ENCODE measurements at places on chromosomes 6 and 20.

GRCh38 chr6:13593103-13593502 lies 18.7 kb downstream of the SIRT5 start:
- no peak for DNase-seq

DNA sequence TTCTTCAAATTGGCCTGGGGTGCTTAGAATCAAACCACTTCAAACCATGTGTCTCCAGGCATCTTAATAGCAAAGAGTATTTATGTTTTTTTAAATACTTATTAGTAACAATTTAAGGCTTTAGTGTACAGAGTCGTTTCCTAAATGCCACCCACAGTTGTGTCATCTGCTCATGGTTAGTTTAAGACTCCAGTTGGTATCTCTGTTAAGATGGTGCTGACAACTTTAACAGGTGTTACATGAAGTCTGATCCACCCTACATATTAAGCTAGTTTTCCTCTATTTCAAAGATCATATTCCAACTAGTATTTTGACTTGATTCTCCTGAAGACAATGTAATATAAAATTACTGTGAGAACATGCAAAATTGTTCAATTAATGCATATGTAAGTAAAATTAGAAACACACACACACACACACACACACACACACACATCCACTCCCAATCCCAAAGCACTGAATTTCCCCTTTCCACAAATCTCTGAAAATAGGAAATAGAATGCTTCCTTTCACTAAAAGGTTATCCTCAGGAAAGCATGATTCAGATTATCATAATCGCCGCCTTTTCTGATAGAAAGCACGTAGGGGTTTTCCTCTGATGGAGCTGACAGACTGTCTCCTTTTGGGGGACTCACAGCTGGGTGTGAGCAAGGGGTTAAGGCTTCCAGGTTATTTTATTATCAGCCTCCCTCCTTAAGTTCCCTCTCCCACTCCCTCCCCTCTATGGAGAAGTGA lies 10.5 kb downstream of the CNKSR3 start:
- DNase-seq: no peak

DNA sequence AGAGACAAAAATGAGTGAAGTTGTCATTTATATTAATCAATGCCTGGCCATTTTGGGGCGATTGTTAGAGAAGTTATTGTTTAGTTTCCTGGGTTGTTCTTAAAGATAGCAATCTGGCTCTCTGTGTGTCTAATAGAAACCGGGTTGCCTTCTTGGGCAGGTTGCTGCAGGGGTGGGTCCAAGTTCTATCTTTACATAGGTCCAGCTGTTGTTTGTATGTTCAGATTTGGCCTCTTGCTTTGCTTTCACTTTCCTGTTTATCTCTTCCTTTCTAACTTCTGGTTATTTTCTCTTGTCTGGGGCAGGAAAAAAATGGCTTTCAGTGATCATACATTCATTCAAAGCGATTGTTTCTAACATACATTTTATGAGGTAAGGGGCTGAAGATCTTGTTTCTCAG lies 128.4 kb upstream of the NOX3 start:
- no peak for DNase-seq

- no peak for DNase-seq
Observed at GRCh38 chr6:118764766-118765165, 113.4 kb upstream of the CEP85L start.

GRCh38 chr6:30554962-30555815 lies 1.1 kb downstream of the GNL1 start:
- DNase-seq: peak; percentile 42

DNA sequence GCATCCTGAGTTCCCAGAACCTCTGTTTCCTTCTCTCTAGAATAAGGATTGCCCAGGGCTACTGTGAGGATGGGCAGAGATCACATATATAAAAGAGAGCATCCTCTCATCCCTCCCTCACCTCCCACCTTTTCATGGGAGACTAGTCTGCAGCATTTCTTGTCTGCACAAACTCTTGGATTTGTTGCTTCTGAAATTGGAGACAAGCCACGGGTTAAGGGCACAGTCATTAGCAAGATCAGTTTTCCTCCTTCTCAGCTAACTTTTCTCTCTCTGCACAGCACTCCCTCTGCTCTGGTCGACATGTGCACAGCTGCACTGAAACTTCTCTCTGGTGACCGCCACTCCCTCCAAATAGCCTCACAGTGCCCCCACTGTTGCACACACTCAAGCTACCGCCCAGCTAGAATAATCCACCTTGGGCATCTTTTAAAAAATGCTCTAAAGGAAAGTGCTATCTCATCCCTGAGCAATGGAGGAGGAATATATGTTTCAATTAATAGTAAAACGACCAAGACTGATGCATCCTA lies 50.9 kb upstream of the DUSP22 start:
- no peak for DNase-seq

GRCh38 chr6:112606656-112607435 lies 259.7 kb downstream of the RFPL4B start:
- no peak for DNase-seq

DNA sequence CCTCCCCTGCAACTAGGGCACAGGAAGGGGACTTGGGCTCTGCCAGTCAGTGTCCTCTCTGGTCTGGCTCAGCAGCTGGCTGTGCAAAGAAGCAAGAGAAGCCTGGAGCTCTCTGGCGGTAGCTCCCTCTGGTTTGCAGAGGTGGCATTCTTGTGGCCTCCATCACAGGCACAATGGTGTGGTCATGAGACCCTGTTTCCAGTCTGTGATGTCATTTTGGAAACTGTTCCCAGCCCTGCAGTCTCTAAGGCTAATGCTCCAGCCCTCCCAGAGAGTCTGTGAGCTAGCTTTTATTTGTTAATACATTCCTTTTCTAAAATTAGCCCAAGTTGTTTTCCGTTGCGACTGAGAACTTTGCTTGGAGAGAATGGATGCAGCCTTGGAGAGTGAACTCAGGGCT lies 69.5 kb upstream of the FOXQ1 start:
- no peak for DNase-seq

DNA sequence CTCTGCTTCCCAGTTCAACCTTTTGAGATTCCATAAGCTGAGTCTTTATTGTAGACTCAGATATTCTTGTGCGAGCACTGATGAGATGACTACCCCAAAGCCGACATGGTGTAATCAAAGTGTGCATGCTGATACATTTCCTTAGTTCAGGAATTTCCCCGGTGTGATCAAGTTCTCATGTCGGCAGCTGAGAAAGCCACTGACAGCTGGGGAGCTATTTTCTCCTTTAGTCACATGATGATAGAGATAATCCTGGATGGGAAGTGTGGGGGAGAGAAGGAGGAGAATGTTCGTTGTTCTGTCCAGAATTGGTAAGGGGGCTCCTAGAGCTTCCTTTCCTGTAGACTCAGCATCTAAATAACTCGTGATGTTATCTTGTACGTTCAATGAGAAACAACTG lies 7.7 kb upstream of the CAP2 start:
- no peak for DNase-seq

- DNase-seq: no peak
Observed at GRCh38 chr6:19851241-19852089, 14.3 kb downstream of the ID4 start.

All from activated naive CD4-positive, alpha-beta T cell treated with anti-CD3 and anti-CD28 coated beads, Interleukin-2, amount 10 ng/mL, durations not matched to agents 7 days and 5 days (primary cell).